ENCODE measurements at places on chromosomes 11 and 22. TPM values are rescaled to one million over a fixed set of nuclear protein-coding genes. Genes with fewer than 3 reads are reported as not detected.

- H3K36me3 ChIP-seq: no peaks in the 10 kb centered on the region
- no peak overlapping the region for H3K4me3 ChIP-seq
- H3K4me1 ChIP-seq: peaks cover 11% of the 10 kb centered on the region
- H3K27me3 ChIP-seq: no peaks in the 10 kb centered on the region
- H3K27ac ChIP-seq: no peak overlapping the region
Measured at GRCh38 chr11:117837791-117838190, 13.2 kb upstream of the FXYD2 start.

Gene OR4D5
- total RNA-seq: not detected

Gene ISX
- total RNA-seq: not detected

DNA sequence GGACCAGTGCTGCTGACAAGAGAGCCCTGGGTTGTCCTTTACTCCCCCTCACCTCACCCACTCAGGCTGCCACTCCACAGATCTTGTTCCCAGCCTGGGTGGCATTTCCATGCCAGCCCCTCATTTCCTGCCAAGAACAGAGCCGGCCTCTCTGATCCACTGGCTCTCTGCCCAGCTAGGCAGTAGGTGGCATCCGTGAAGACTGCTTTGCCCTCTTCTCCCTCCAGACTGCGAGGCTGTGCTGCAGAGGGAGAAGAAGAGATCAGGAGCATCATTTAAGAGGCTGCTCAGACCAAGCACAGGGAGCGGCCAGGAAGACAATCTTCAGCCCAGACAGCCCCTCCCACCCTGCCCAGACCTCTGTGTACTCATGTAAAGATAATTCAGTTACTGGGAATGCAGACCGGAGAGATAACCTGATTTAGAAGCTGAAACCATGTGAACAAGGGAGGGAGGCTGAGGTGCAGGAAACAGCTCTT is 126.9 kb upstream of the NCAM1 start:
- no peaks in the 10 kb centered on the region for H3K27me3 ChIP-seq
- no peaks in the 10 kb centered on the region for H3K4me1 ChIP-seq
- no peak overlapping the region for H3K4me3 ChIP-seq
- peak overlapping the region; percentile 60 for H3K27ac ChIP-seq
- DNase-seq: no peak

Gene CD6
- total RNA-seq: 0.48 TPM

DNA sequence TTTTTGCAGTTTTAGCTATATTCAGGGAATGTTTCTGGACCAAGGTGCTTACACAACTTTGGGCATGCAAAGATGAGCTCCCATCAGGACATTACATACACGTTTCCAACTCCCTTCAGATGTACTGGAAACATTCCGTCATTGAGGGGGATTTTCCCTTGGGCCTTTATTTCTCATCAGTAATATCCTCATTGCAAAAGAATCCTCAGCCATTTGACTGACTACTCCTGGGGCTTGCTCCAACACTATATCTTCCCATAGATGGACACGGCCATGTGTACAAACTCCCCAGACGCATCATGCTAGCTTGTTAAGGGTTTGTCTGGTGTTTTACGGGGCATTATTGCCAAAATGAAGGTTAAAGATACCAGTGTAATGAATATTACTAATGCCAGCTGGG is 59.3 kb upstream of the NUP160 start:
- no peaks in the 10 kb centered on the region for H3K4me1 ChIP-seq
- no peaks in the 10 kb centered on the region for H3K36me3 ChIP-seq
- H3K27me3 ChIP-seq: no peaks in the 10 kb centered on the region
- no peak overlapping the region for H3K27ac ChIP-seq
- H3K4me3 ChIP-seq: no peak overlapping the region
- DNase-seq: no peak

DNA sequence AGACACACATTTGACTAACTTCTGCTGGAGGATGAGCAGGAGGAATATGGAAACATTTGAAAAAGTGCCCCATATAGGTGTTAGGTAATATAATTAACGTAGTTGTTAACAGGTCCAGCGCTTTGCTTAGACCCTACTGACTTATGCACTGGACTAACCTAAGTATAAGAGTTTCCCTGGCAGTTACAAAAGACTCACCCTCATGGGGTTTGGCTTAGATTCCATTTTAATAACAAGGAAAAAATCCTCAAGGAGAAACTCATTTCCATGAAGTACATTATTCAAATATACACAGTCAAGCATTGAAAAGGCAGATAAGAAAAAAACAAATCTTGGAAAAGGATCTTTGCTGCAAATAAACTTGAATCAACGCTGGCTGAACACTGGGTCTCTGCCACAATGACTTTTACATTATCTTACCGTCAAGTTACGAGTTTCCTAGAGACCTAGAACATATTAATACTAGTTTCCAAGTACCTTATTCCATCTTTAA is 27.7 kb downstream of the CDON start:
- H3K4me1 ChIP-seq: no peaks in the 10 kb centered on the region
- H3K27ac ChIP-seq: no peak overlapping the region
- no peak for DNase-seq
- H3K27me3 ChIP-seq: no peaks in the 10 kb centered on the region

DNA sequence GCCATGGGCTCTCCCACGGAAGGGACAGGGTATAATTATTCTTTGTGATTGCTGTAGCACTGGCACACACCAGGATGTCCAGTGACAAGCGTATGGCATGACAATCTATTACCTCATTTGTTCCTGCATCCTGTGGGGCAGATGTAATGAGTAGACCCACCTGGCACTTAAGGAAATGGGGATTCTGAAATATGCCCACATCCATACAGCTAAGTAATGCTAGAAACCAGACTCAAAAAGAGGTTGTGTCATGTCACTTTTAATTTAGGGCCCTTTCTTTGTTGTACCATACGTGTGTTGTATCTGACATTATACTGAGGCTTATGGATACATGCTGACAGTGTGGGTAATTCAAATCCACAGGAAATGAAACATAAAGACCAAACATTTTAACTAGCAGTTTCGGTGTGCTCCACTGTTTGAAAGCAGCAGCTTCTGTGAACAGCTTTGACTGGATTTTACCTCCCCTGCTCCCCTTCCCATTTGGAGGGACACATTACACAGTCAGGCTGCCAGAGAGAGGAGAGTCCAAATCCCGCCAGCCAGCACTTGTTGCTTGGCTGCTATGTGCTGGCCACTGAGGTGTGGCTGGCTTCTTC is 21.2 kb downstream of the GRAMD1B start:
- no peak overlapping the region for H3K4me3 ChIP-seq
- H3K27ac ChIP-seq: no peak overlapping the region
- no peaks in the 10 kb centered on the region for H3K36me3 ChIP-seq
- H3K4me1 ChIP-seq: peaks cover 16% of the 10 kb centered on the region

Gene H19
- 449 TPM for total RNA-seq

GRCh38 chr22:47260551-47260950 is 498.1 kb downstream of the TBC1D22A start:
- H3K4me1 ChIP-seq: no peaks in the 10 kb centered on the region
- H3K27ac ChIP-seq: no peak overlapping the region
- H3K36me3 ChIP-seq: no peaks in the 10 kb centered on the region

- no peaks in the 10 kb centered on the region for H3K36me3 ChIP-seq
- no peaks in the 10 kb centered on the region for H3K27me3 ChIP-seq
- DNase-seq: no peak
- H3K4me1 ChIP-seq: no peaks in the 10 kb centered on the region
- no peak overlapping the region for H3K4me3 ChIP-seq
Measured at GRCh38 chr11:102001657-102002338, 45.4 kb upstream of the CFAP300 start.

Gene PACSIN3
- 186 TPM for total RNA-seq

- no peak overlapping the region for H3K4me3 ChIP-seq
- H3K36me3 ChIP-seq: no peaks in the 10 kb centered on the region
- no peak for DNase-seq
- no peaks in the 10 kb centered on the region for H3K4me1 ChIP-seq
- H3K27me3 ChIP-seq: no peaks in the 10 kb centered on the region
Measured at GRCh38 chr11:64337538-64338249, 2.3 kb upstream of the CCDC88B start.

- peaks cover 74% of the 10 kb centered on the region for H3K4me1 ChIP-seq
- no peak for DNase-seq
- H3K36me3 ChIP-seq: no peaks in the 10 kb centered on the region
Measured at GRCh38 chr11:2377511-2378443, 667 bp downstream of the CD81 start.

DNA sequence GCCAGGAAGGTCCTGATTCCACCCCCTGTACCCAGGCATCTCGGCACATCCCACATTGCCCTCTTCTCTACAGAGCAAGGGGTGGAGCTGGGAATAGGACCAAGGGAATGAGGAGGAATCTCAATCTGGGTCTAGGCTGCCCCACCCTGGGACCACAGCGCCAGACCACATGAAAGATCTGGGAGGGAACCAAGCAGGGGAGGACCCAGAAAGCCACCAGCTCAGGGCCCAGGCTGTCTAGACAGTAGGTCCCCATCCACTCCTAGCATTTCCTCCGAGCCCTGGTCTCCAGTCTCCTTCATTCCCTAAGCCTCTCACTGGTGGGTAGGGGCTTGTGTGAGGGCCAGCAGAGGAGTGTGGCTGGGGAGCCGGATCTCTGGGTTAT is 11.6 kb downstream of the PHLDB1 start:
- no peaks in the 10 kb centered on the region for H3K27me3 ChIP-seq
- peak; percentile 88 for DNase-seq
- H3K4me1 ChIP-seq: no peaks in the 10 kb centered on the region

- no peaks in the 10 kb centered on the region for H3K27me3 ChIP-seq
- no peak overlapping the region for H3K4me3 ChIP-seq
- DNase-seq: no peak
- H3K27ac ChIP-seq: no peak overlapping the region
- H3K36me3 ChIP-seq: no peaks in the 10 kb centered on the region
- H3K4me1 ChIP-seq: no peaks in the 10 kb centered on the region
Measured at GRCh38 chr11:119433358-119433725, 10.4 kb upstream of the THY1 start.

DNA sequence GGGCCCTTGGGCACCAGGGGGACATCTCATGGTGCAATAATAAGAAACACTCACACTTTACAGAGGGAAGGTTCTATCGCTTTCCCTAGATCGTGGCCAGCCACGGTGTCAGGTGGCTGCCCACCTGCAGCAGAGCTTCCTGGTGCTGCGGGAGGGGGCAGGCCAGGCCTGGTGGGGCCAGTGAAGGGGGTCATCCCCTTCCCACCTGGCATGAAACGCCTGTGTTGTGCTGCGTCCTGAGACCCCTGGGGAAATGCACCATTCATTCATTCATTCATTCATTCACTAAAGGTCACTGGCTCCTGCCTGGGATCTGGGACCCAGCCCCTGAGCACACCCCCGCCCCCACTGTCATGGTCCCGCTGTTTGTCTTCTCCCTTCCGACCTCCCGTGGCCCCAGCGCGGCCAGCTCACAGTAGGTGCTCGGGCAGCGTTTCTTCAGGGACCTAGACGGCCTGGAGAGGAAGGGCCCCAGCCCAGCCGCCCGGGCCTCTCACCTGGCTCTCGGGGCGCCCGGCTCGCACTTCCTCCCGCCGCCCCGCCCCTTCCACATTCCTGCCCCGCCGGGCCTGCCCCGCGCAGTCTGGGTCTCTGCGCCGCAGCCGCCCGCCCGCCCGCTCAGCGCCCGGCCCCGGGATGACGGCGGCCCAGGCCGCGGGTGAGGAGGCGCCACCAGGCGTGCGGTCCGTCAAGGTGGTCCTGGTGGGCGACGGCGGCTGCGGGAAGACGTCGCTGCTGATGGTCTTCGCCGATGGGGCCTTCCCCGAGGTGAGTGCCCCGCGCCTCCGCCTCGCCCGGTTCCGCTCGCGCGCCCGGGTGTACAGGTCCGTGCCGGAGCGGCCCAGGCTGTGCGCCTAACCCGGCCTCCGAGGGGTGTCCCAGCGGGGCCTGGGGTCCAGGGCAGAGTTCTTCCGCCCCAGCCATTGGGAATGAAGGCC is at the start of gene RHOD:
TSS of gene RHOD (plus strand) at position 581 of the 938 bp plus-strand sequence. CDS start at position 637, 56 bp downstream.
- DNase-seq: no peak
- peak within 1 kb of the TSS; percentile 92 for H3K27ac ChIP-seq
- H3K27me3 ChIP-seq: no peaks in the 10 kb centered on the region

DNA sequence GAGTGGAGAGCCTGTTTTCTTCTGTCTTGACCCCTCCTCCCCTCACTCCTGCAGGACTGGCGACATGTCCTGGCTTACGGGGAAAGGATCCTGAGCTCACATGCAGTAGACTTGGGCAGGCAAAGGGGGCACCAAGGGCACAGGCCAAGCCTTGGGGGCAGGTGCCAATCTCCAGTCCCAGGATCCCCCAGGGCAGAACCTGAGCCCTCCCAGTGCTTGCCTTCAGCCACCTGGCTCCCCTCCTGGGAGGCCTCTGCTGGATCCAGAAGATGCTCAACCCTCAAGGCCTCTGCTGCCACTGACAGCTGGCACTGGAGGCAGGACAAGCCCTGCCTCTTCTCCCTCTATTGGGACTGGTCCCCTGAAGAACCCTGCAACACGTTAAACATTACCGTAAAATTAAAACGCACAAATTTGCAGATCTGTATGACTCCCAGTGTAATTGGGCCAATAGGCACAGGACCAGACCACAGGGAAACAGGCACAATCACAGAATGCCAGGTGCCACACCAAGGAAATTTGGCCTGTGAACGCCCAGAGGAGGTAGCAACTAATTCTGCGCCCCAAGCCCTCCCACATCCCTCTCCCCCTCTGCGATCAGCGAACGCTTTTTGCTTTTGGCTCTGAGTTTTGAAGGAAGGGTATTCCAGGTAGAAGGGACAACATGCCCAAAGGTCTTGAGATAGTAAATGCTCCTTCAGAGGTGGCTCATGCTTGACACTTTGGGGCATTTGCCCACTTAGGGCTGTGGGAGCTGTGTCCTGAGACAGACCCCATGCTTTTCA is 967 bp upstream of the LZTR1 start:
- H3K36me3 ChIP-seq: no peaks in the 10 kb centered on the region
- H3K4me1 ChIP-seq: no peaks in the 10 kb centered on the region
- DNase-seq: no peak
- H3K27ac ChIP-seq: peak overlapping the region; percentile 93

DNA sequence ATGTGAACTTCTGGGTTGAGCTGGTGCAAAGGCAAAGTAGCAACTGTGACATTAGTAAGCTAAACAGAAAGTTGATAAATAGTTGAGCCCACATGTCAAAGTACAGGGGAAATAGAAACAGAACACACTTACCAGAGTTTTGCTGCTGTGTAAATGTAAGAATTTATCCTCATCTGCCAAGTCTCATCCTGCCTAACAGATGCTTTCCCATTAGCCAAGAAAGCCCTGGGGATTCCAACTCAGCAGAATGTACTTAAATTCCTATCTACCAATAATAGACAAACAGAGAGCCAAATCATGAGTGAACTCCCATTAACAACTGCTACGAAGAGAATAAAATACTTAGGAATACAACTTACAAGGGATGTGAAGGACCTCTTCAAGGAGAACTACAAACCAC is 7.3 kb upstream of the OR51A2 start:
- H3K27ac ChIP-seq: no peak overlapping the region
- no peaks in the 10 kb centered on the region for H3K36me3 ChIP-seq
- H3K27me3 ChIP-seq: no peaks in the 10 kb centered on the region
- H3K4me1 ChIP-seq: no peaks in the 10 kb centered on the region
- no peak overlapping the region for H3K4me3 ChIP-seq

Gene DDTL
- total RNA-seq: not detected

DNA sequence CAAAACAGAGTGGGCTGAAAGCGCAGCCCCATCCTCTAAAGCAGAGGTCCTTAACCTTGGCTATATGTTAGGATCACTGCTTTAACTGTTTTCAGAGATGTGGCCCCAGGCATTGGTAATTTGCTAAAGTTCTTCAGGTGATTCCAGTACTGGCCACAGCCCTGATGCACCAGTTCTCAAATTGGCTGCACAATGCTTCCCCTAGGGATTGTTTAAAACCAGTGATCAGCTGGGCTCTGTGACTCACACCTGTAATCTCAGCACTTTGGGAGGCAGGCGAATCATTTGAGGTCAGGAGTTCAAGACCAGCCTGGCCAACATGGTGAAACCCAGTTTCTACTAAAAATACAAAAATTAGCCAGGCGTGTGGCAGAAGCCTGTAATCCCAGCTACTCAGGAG is 8.4 kb upstream of the IRAG1 start:
- no peaks in the 10 kb centered on the region for H3K36me3 ChIP-seq
- H3K4me3 ChIP-seq: no peak overlapping the region
- DNase-seq: no peak
